ENCODE measurements at places on chromosomes 2 and 18.

DNA sequence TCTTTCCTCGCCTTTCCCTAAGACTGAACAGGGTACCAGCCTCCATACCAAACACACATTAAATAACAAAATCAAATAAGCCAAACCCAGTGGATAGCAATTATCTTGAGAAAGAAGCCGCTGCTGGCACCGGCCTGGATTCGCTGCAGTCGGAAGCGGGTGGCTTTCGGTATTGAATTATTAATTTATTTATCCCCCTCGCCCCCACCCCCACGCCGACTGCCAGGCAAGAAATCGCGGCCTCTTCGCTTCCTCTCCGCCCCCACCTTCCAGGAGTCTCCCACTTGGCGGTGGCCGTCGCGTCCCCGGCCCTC is 370 bp upstream of the ZNF804A start:
- no peak for DNase-seq

DNA sequence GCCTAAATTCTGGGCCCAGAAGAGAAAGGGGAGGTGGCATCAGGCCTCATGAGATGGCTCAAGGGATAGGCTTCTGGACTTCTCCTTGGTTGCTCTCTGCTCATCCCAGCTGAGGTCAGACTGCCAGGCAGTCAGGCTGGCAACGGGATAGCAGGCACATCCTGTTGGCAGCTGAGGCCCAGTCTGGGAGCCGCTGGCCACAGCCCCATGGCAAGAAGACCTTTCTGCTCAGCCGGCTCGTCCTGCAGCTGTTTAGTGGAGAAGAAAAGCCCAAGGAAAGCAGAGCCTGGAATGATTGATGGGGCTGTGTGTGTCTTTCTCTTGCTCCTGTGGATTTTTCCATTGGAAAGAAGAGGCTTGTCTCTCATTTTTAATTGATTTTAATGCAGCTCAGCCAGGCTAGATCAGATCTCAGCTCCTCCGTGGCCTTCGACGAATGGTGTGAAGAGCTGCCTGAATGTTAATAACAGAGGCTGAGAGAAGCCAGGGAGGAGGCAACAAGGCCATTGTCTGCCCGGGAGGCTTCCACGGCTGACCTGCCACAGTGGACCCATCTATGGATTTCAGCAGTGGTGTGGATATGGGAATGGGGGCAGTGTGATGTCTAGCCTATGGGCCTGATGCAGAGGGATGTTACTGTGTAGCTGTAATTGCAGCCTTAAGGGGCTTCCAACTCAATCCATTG is 99.5 kb downstream of the HS1BP3 start:
- no peak for DNase-seq

- DNase-seq = no peak
These were observed 101.6 kb downstream of the PIEZO2 start for GRCh38 chr18:11047817-11048216.

GRCh38 chr2:150391779-150392178 is 95.7 kb downstream of the RND3 start:
- DNase-seq = no peak

Data from GM04503 (cell line).